Mucosa of descending colon (tissue), 3 donors: ENCODE measurements at places on chromosomes 2 and 18.

DNA sequence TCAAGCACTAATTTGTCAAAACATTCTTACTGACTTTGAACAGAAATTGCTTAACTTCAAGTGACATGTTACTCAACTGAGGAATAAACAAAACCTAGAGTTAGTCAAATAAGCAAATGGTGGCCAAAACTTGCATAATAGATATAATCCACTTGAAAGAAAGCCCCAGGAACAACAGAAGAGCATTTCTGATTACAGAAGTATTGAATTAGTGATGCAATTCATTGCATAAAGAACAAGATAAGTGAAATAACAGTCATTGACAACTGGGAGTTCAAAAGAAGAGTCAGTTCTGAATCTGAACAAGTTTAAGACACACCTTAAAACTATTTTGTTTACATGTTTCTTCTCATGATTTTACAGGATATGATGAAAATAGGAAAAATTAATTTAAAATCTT, 30.8 kb downstream of the COBLL1 start:
- no peak for DNase-seq

GRCh38 chr18:43303376-43303775, 26.1 kb upstream of the SYT4 start:
- no peak for DNase-seq

- DNase-seq = no peak
These were observed 32.5 kb downstream of the DOCK10 start for GRCh38 chr2:225009768-225010167.

DNA sequence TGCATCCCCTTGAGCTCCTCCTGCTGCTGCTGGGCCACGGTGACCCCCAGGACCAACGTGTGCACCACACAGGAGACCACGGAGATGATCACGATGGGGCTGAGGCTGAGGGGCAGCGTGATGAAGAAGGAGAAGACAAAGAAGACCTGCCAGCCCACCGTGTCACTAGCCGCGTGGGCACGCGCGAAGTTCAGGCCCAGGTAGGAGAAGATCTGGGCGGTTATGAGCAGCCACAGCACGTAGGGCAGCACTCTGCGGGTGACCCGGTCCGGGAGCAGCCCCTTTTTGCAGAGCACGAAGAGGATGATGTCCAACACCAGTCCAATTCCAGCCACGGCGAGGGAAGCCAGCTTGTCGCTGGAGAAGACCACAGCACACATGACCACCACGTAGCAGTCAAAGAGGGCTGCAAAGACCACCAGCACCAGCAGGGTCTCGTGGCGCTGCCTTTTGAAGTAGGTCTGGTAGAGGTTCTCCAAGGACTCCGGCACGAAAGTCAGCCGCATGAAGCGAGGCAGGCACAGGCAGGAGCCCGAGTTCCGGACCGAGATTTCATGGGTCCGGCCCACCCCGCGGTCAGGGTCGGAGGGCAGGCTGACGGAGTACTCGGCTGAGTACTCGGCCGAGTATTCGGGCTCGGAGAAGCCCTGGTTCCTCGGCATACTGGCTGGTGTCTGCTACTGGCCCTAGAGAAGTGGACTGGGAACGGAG, 1.6 kb downstream of the ADCY3 start:
- DNase-seq = no peak

GRCh38 chr2:135728064-135728743, 13.5 kb upstream of the UBXN4 start:
- DNase-seq = no peak
